ENCODE measurements at places on chromosomes 11 and 22. TPM values are rescaled to one million over a fixed set of nuclear protein-coding genes. Genes with fewer than 3 reads are reported as not detected.

SAA4 gene
- not detected for total RNA-seq

GRCh38 chr11:2834503-2835273 is 50.9 kb downstream of the CDKN1C start:
- no peaks in the 10 kb centered on the region for H3K36me3 ChIP-seq
- H3K27me3 ChIP-seq: no peaks in the 10 kb centered on the region
- H3K4me1 ChIP-seq: no peaks in the 10 kb centered on the region
- no peak overlapping the region for H3K4me3 ChIP-seq
- no peak for DNase-seq

- peak overlapping the region; percentile 24 for H3K4me3 ChIP-seq
- no peaks in the 10 kb centered on the region for H3K4me1 ChIP-seq
- H3K36me3 ChIP-seq: no peaks in the 10 kb centered on the region
- H3K27me3 ChIP-seq: no peaks in the 10 kb centered on the region
- peak; percentile 84 for DNase-seq
These were observed 3.9 kb upstream of the SCN2B start for GRCh38 chr11:118180300-118180703.

GRCh38 chr22:38402204-38402603 is 52.8 kb downstream of the KCNJ4 start:
- H3K27me3 ChIP-seq: no peaks in the 10 kb centered on the region
- DNase-seq: no peak
- no peaks in the 10 kb centered on the region for H3K36me3 ChIP-seq
- peaks cover 8% of the 10 kb centered on the region for H3K4me1 ChIP-seq
- H3K4me3 ChIP-seq: no peak overlapping the region

GRCh38 chr11:8365216-8365941 is 101.7 kb upstream of the LMO1 start:
- H3K27ac ChIP-seq: no peak overlapping the region
- H3K27me3 ChIP-seq: no peaks in the 10 kb centered on the region
- H3K4me1 ChIP-seq: no peaks in the 10 kb centered on the region
- no peak overlapping the region for H3K4me3 ChIP-seq

DNA sequence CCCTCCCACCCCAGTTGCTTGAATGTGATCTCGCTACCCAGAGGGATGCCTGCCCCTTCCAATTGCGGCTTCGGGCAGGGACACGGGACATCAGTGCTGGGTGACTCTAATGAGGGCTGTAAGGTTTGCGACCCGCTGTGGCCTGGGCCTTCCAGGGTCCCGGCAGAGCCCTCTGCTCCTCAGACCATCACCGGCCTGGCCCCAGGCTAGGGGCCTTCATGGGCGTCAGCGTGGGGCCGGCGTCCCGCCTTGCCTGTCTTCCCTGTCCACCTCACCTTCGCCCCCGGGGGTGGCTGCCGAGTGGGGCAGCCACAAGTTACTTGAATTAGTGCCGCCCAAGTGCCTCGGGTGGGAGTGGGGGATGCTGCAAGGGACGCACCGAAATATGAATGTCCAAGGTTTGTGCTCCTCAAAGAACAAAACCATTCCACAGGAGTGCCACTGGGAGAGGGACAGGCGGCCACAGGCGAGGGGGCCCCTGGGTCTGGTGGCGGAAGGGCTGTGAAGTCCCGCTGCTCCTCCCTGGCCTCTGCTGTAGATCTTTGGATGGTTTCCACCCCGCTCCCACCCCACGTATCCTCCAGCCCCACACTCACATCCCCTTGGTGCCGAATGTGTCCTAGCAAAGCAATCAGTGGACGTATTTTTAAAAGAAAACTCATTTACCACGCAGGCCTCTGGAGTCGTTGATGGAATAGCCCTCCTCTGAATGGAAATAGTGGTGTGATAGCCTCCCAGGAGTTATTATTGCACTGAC is 317.1 kb downstream of the NTM start:
- H3K36me3 ChIP-seq: no peaks in the 10 kb centered on the region
- peaks cover 7% of the 10 kb centered on the region for H3K4me1 ChIP-seq

GRCh38 chr22:40082184-40082583 is 87.4 kb downstream of the FAM83F start:
- no peak overlapping the region for H3K27ac ChIP-seq
- no peak for DNase-seq
- H3K4me1 ChIP-seq: no peaks in the 10 kb centered on the region
- no peaks in the 10 kb centered on the region for H3K27me3 ChIP-seq
- no peak overlapping the region for H3K4me3 ChIP-seq
- H3K36me3 ChIP-seq: no peaks in the 10 kb centered on the region

DNA sequence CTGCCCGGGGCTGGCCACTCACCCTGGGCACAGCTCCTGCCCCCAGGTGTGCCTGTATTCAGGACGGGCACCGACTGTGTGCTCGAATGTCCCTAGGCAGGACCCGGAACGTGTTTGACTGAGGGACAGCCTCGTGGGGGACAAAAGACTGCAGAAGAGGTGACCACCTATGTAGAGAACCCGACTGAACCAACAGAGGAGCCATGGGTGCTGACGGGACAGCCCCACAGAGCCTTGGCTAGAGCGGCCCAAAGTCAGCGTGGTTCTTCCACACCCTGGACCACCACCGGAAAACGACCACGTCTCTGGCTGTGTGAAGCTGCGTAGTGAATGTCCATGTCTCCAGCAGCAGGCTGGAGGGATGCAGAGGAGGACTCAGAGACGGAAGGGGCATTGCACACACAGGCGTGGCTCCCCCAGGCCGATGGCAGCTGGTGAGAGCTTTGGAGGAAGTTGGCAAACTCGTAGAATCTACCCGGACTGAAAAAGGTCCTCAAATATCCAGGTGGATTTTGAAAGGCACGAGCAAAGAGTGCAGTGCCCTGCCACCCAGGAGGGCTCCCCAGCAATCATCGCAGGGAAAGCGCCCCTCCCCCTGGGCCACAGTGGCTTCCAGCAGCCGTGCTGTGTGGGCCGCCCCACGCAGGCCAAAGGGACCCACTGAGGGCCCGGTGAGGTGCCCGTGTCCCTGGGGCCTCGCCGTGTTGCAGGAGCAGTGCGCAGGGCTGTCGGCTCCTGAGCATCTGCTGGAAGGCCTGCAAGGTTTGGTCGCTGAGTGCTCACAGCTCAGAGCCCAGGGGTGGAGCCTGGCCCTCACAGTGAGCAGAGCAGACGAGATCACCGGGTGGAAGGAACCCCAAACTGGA is 17.5 kb upstream of the MUC5B start:
- H3K27ac ChIP-seq: no peak overlapping the region
- H3K4me1 ChIP-seq: peaks cover 6% of the 10 kb centered on the region

FAM181B gene
- 0.99 TPM for total RNA-seq

DNA sequence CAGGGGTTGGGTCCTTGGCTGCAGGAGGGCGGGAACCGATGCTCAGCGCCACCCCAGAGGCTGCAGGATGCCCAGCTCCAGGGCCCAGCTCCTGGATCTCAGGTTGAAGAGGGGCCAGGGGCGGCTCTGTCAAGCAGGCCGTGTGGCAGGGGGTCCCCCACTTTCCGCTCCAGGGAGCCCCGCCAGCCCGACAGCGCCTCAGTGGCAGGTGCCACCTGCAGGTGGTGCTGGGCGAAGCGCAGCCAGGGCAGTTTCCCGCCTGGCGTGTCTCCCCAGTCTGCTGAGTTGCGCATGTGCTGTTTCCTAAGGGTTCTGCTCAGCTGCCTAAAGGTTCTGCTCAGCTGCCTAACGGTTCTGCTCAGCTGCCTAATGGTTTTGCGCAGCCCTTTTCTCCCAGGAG is 442.1 kb downstream of the POTEH start:
- no peak for DNase-seq
- no peak overlapping the region for H3K4me3 ChIP-seq
- no peaks in the 10 kb centered on the region for H3K27me3 ChIP-seq
- H3K4me1 ChIP-seq: no peaks in the 10 kb centered on the region

- H3K4me3 ChIP-seq: peak overlapping the region; percentile 77
- no peaks in the 10 kb centered on the region for H3K36me3 ChIP-seq
These were observed 2.9 kb downstream of the PGR start for GRCh38 chr11:101126551-101127196.

PKNOX2 gene
- 1.4 TPM for total RNA-seq

DNA sequence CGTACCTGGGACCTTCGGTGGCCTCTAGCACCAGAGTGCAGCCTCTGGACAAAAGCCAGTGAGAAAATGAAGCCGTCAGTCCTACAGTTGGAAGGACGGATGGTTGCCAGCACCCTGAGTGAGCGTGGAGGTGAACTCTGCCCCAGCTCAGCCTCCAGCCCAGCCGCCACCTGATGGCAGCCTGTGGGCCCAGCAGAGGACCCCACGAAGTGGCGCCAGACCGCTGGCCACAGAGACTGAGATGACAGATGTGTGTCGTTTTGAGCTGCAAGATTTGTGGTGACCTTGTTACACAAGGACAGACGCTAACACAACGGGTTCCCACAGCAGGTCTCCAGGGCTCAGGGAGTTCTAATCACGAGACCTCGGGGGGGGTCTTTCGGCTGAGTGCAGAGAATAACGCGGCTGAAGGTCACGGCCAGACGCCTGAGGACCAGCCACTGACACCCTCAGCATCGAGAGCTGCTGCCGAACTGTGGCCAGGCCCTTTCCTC is 75.0 kb downstream of the BRD1 start:
- H3K36me3 ChIP-seq: no peaks in the 10 kb centered on the region
- no peak overlapping the region for H3K27ac ChIP-seq
- no peak overlapping the region for H3K4me3 ChIP-seq
- DNase-seq: no peak
- no peaks in the 10 kb centered on the region for H3K27me3 ChIP-seq

C22orf31 gene
- total RNA-seq: not detected

TMPRSS4 gene
- not detected for total RNA-seq

DNA sequence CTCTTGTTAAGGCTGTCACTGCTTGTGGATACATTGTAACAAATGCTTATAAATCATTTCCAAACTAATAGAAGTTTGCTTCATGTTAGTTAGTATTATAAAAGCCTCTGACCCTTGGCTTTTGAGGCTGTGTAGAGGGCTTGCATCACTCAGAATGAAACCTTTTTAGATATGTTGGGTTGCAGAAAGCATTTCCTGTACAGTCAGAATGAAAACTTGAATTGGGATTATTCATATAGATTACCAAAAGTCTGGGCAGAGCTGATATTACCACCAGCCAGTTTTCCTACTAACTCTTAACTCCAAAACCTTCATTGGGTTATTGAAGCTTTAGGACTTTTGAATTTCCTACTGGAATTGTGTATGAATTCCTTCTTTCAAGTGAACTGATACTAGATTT is 12.0 kb downstream of the KMT2A start:
- no peak for DNase-seq
- H3K4me3 ChIP-seq: no peak overlapping the region
- no peaks in the 10 kb centered on the region for H3K27me3 ChIP-seq
- H3K4me1 ChIP-seq: peaks cover 8% of the 10 kb centered on the region

- H3K27me3 ChIP-seq: no peaks in the 10 kb centered on the region
- H3K4me1 ChIP-seq: no peaks in the 10 kb centered on the region
- no peaks in the 10 kb centered on the region for H3K36me3 ChIP-seq
- H3K4me3 ChIP-seq: no peak overlapping the region
- no peak for DNase-seq
These were observed 212.0 kb upstream of the CHORDC1 start for GRCh38 chr11:90434858-90435257.

IGSF9B gene
- 20.9 TPM for total RNA-seq

DNA sequence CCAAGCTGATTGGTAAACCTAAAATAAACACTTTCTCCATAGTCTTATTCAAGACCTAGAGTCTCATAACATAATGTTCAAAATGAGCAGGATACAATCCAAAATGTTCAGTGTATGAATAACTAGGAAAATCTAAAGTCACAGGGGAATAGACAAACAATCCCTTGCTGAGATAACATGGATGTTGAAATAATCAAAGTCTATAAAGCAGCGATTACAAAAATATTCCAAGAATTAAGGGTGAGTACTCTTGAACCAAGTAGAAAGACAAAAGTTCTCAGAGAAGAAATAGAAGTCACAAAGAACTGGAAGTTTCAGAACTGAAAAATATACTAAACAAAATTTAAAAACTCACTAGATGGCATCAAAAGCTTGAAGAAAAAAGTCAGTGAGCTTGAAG is 561.0 kb downstream of the INSC start:
- DNase-seq: no peak
- no peaks in the 10 kb centered on the region for H3K36me3 ChIP-seq
- H3K27me3 ChIP-seq: no peaks in the 10 kb centered on the region

GRCh38 chr11:94521684-94522083 is 9.4 kb downstream of the C11orf97 start:
- no peaks in the 10 kb centered on the region for H3K4me1 ChIP-seq
- no peaks in the 10 kb centered on the region for H3K36me3 ChIP-seq
- H3K27me3 ChIP-seq: no peaks in the 10 kb centered on the region
- no peak overlapping the region for H3K27ac ChIP-seq

OR51B4 gene
- total RNA-seq: not detected

DNA sequence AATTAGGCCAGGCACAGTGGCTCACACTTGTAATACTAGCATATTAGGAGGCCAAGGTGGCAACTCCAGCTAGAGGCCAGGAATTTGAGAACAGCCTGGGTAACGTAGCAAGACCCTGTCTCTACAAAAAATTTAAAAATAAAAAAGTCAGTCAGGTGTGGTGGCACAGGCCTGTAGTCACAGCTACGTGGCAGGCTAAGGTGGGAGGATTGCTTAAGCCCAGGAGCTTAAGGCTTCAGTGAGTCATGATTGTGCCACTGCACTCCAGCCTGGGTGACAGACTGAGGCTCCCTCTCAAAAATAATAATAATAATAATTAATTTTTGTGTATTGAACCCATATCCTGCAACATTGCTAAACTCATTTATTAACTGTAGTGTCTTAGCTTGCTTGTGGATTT is 15.3 kb upstream of the TRIM29 start:
- no peak for DNase-seq
- H3K27me3 ChIP-seq: no peaks in the 10 kb centered on the region
- no peaks in the 10 kb centered on the region for H3K4me1 ChIP-seq
- no peak overlapping the region for H3K27ac ChIP-seq

CDHR5 gene
- not detected for total RNA-seq

ARHGEF17 gene
- 38.2 TPM for total RNA-seq

- no peak overlapping the region for H3K27ac ChIP-seq
- H3K4me3 ChIP-seq: no peak overlapping the region
- no peaks in the 10 kb centered on the region for H3K36me3 ChIP-seq
- H3K27me3 ChIP-seq: no peaks in the 10 kb centered on the region
These were observed 114.4 kb downstream of the OSBP2 start for GRCh38 chr22:30809086-30809485.

GRCh38 chr11:13928566-13929251 is 33.8 kb upstream of the SPON1 start:
- DNase-seq: no peak
- H3K36me3 ChIP-seq: no peaks in the 10 kb centered on the region
- H3K4me1 ChIP-seq: no peaks in the 10 kb centered on the region
- H3K4me3 ChIP-seq: no peak overlapping the region

- no peaks in the 10 kb centered on the region for H3K27me3 ChIP-seq
- peaks cover 43% of the 10 kb centered on the region for H3K36me3 ChIP-seq
- no peak for DNase-seq
- no peak overlapping the region for H3K4me3 ChIP-seq
These were observed 14.4 kb downstream of the UFD1 start for GRCh38 chr22:19464546-19464945.

DNA sequence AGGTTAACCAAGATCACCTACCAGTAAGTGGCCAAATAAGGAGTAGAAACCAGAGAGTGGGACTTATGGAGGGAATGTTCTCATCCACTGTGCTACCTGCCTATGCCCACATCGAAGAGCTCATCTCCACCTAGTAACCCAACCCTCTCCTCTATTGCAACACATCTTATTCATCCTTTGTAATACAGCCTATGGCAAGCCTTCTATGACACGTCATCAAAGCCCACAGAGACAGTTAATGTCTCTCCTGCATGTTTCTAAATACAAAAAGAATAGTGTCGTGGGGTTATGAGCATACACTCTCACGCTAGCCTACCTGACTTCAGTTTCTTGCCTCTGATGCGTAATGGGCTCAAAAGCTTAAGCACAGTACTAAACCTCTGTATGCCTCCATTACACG is 1158.1 kb upstream of the TENM4 start:
- DNase-seq: no peak
- H3K27me3 ChIP-seq: no peaks in the 10 kb centered on the region
- H3K4me1 ChIP-seq: no peaks in the 10 kb centered on the region
- no peak overlapping the region for H3K27ac ChIP-seq
- no peak overlapping the region for H3K4me3 ChIP-seq
- H3K36me3 ChIP-seq: no peaks in the 10 kb centered on the region
